ENCODE measurements at places on chromosomes 13 and 19. TPM values are rescaled to one million over a fixed set of nuclear protein-coding genes. Genes with fewer than 3 reads are reported as not detected.

DNA sequence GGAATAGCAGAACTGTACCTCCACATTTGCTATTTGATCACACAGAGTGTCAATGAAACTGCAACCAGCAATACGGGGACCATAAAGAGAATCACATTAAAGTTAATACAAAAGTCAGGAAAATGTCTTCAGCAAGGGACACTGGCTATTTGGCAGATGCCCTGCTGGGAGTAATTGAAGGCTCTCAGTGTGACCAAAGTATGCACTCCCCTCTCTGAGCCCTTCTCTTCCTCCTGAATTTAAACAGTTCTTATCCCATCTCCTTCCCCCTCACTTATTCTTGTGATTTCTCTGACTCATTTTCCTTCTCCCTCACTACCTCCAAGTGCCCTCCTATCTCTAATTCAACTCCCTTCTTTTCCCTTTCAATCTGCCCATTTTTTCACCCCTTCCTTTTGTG is 117.7 kb downstream of the ENOX1 start:
- no peaks in the 10 kb centered on the region for H3K27me3 ChIP-seq
- H3K36me3 ChIP-seq: no peaks in the 10 kb centered on the region

DNA sequence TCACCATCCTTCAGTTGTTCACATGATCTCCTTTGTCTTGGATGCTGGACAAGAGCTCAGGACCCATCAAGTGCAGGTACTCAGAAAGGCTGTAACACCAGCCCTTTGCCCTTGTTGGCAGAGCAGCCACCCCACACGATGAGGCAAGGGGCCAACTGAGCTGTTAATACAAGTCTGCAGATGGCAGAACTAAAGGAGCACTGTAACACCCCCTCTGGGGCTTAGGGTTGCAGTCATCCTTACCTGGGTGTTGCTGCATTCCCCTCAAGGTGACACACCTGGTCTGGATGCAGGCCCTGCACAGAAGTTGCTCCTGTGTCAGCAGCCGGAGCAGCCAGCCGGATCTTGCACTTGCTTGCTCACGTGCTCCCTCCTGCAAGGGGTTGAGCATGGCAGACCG is 52.0 kb downstream of the STARD13 start:
- H3K36me3 ChIP-seq: peaks cover 6% of the 10 kb centered on the region
- no peak for DNase-seq
- H3K27ac ChIP-seq: peak overlapping the region; percentile 26
- H3K4me1 ChIP-seq: peaks cover 74% of the 10 kb centered on the region
- no peak overlapping the region for H3K4me3 ChIP-seq

Gene ZNF564
- 9.5 TPM for total RNA-seq

Gene KCNN4
- total RNA-seq: 6.7 TPM

Gene SELENOV
- total RNA-seq: not detected

Gene DACT3
- total RNA-seq: 52.3 TPM

DNA sequence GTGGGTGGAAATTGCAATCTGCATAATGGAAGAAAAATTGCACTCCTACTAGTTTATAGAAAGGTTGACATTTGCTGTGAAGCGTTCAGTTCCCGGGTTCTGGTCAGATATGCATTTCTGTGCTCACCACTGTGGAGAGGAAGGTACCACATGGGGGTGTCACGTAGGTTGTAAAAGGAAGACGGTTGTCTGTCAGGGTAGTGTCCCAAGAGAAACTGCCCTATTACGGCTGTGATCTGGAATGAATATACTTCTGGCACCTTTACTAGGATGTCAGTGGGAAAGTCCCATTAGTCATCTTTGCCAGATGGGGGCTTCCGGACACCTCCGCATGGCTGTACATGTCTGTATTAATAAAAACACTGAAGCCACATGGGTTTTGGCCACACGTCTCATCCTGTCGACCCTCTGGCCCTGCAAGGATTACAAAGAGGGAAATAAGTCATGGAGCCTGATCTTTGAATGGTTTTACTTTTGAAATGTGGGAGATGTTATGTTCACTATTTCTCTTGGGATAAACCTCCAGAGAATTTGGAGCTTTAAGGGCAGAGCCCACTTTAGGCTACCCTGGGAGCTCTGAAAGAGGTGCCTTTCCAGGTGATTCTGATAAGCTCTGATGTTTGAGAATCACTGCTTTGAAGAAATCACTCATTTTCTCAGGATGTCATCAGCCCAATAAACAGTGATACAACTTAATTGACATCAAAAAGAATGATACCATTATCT is 133.9 kb downstream of the AKAP11 start:
- no peaks in the 10 kb centered on the region for H3K4me1 ChIP-seq
- no peaks in the 10 kb centered on the region for H3K27me3 ChIP-seq
- no peak for DNase-seq

DNA sequence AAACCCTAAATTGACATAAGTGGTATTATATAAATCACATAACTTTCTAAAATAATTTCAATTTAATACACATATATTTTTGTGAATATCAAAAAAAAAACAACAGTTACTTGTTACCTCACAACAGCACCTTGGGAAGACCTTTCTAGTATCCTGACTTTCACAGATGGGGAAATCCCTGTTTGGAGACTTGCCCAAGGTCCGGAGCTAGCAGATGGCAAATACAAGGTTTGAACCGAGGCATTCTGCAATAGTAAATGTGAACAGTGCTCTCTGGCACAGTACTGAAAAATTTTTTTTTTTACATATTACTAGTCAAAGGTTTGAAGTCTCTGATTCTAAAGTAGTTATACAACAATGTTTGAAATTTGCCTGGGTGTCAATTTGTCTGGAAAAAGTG is 104.5 kb downstream of the SUCLA2 start:
- H3K27me3 ChIP-seq: no peaks in the 10 kb centered on the region
- H3K36me3 ChIP-seq: no peaks in the 10 kb centered on the region
- H3K4me1 ChIP-seq: no peaks in the 10 kb centered on the region
- DNase-seq: no peak

Gene CEACAM3
- total RNA-seq: not detected

- H3K4me3 ChIP-seq: no peak overlapping the region
- H3K27ac ChIP-seq: no peak overlapping the region
- H3K27me3 ChIP-seq: no peaks in the 10 kb centered on the region
- no peaks in the 10 kb centered on the region for H3K4me1 ChIP-seq
- peaks cover 52% of the 10 kb centered on the region for H3K36me3 ChIP-seq
- peak; percentile 83 for DNase-seq
Measured at GRCh38 chr13:36872621-36873020, 47.4 kb downstream of the SMAD9 start.

Gene HSH2D
- 0.75 TPM for total RNA-seq

Gene CLN5
- total RNA-seq: 26.2 TPM

DNA sequence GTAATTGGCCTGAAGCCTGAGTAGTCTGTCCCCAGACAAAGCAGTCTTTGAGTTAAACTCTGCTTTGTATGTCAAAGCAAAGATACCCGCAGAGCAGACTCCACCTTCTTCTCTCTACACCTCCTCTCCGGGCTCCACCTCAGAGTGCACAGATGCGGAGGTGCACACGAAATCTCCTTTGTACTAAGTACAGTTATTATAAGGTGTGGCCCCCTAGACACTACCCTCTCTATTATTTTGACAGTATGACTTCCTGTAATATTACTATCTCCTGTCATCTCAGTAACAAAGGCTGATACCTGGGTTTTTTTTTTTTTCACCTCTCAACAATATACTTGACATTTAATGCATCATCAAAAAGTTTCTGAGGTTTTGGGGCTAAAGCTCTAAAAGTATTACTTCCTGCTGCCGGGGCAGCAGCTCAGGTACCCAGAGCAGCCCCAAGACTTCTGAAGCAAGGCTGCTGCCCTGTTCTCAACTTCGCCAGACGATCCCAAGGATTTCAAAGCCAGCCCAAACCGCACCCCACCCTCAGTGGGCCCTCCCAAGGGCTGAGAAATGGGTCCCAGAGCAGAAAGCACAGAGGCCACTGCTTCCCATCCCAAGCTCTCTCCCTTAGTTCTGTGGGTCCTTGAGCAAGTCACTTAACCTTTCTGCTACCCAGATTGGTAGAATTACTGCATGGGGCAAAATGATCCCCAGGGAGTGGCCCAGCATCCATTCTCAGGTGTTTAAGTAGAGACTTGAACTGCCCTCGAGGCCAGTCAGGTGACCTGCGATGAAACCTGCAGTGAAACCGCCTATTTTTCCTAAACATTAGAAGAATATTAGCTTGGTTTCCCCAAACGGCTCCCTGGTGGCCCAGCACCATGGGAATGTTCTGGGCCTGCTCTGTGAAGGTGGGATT is 180.6 kb downstream of the FOXO1 start:
- no peaks in the 10 kb centered on the region for H3K27me3 ChIP-seq
- no peak for DNase-seq
- H3K27ac ChIP-seq: no peak overlapping the region
- H3K4me1 ChIP-seq: peaks cover 4% of the 10 kb centered on the region
- H3K36me3 ChIP-seq: no peaks in the 10 kb centered on the region

DNA sequence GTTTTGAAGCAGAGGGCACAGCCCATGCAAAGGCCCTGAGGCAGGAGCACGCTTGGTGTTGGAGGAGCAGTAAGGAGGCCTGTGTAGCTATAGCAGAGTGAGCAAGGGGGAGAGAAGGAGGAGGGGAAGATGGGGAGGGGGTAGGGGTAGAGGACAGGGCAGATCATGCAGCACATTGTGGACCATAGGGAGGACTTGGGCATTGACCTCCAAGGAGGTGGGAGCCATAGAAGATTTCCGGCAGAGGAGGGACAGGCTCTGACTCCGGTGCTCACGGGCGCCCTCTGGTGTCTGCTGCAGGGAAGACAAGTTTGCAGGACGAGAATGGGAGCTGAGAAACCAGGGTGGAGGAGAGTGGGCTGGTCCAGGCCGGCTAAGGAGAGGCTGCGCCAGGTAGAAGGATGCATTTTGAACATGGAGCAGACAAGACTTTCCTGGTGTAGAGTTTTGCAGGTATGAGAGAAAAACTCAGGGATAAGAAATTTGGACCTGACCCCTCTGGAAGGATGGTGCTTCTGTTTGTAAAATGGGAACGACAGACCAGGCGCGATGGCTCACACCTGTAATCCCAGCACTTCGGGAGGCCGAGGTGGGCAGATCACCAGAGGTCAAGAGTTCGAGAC is 13.7 kb upstream of the CREB3L3 start:
- DNase-seq: no peak
- H3K4me1 ChIP-seq: peaks cover 9% of the 10 kb centered on the region
- peaks cover 16% of the 10 kb centered on the region for H3K27me3 ChIP-seq
- no peak overlapping the region for H3K4me3 ChIP-seq

DNA sequence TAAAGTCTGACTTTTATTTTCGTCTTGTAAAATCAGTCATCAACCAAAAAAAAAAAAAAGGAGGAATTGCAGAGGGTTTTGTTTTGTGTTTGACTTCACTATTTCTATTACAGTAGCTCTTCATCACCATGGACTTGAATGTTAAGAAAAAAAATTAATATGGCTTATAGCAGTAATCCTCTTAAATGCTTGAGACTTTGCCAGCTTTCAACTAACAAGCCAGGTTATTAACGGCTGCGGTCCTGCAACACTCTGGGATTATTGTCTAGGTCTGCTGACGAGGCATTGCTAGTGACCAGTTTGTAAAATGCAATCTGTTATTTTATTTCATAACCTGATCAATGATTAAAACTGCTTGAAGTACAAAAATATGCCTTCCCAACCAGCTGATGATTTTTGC is 647.2 kb upstream of the KLHL1 start:
- H3K4me3 ChIP-seq: no peak overlapping the region
- H3K27ac ChIP-seq: no peak overlapping the region
- no peaks in the 10 kb centered on the region for H3K27me3 ChIP-seq
- H3K36me3 ChIP-seq: no peaks in the 10 kb centered on the region

- no peaks in the 10 kb centered on the region for H3K36me3 ChIP-seq
- no peak overlapping the region for H3K27ac ChIP-seq
- H3K27me3 ChIP-seq: no peaks in the 10 kb centered on the region
- H3K4me3 ChIP-seq: no peak overlapping the region
- DNase-seq: no peak
Measured at GRCh38 chr13:80884056-80884785, 543.3 kb upstream of the SPRY2 start.

- peaks cover 88% of the 10 kb centered on the region for H3K4me1 ChIP-seq
- H3K27ac ChIP-seq: no peak overlapping the region
- DNase-seq: no peak
- H3K27me3 ChIP-seq: no peaks in the 10 kb centered on the region
- peaks cover 8% of the 10 kb centered on the region for H3K36me3 ChIP-seq
Measured at GRCh38 chr19:5024282-5024681, 55.4 kb downstream of the KDM4B start.

Gene F10
- 15.0 TPM for total RNA-seq

Gene IGLON5
- total RNA-seq: 0.17 TPM

- H3K27ac ChIP-seq: no peak overlapping the region
- no peak for DNase-seq
- no peaks in the 10 kb centered on the region for H3K36me3 ChIP-seq
- no peaks in the 10 kb centered on the region for H3K27me3 ChIP-seq
- H3K4me3 ChIP-seq: no peak overlapping the region
- H3K4me1 ChIP-seq: no peaks in the 10 kb centered on the region
Measured at GRCh38 chr13:67645874-67646467, 415.8 kb upstream of the PCDH9 start.

DNA sequence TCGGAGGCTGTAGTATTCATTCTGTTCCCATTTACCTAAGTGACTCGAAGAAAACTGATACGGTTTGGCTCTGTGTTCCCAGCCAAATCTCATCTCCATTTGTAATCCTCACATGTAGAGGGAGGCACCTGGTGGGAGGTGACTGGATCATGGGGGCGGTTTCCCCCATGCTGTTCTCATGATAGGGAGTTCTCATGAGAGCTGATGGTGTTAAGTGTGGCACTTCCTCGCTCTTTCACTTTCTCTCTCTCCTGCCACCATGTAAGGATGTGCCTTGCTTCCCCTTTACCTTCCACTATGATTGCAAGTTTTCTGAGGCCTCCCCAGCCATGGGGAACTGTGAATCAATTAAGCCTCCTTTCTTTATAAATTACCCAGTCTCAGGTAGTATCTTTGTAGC is 23.5 kb downstream of the SLAIN1 start:
- no peaks in the 10 kb centered on the region for H3K4me1 ChIP-seq
- no peaks in the 10 kb centered on the region for H3K27me3 ChIP-seq
- peaks cover 11% of the 10 kb centered on the region for H3K36me3 ChIP-seq

Gene SOX1
- total RNA-seq: not detected

DNA sequence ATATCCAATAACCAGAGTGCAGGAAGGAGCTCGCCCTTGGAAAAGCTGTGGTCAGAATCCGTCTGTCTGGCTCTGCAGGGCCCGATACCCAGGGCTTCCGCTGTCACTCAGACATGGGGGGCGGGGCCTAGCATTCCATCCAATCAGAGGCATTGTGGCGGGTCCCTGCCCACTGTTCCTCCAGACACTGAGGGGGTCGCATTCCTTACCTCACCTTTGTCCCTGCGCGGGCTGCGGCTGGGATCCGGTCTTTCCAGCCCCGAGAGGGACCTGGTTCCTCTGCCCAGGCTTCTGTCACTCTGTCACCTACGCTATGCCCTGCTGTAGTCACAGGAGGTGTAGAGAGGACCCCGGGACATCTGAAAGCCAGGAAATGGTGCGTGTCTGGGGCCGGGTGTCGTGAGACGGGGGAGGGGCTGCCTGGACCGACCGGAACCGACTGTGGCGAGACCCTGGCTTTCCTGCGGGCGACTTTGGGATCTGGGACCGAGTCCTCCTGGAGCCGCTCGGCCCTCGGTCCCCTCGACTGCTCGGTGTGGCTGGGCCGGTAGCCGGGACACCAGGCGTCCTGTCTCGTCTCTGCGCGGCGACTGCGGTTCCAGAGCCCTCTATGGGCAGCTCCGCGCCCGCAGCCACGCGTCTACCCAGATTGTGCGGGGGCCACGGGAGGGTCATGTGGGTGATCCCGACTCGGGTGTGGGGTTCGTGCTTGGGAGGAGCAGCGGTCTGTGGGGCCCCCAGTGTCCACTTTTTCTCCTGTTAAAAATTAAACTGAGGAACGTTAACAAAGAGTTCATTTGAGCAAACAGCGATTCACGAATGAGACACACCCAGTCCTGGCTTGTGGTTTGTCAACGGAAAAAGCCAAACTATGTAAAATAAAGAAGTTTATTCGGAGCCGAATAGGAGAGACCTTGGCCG is at the start of gene ZNF69:
ZNF69 (plus strand) TSS at position 172 of the 921 bp plus-strand sequence; CDS start at position 314, 142 bp downstream.
- peak; percentile 95 for DNase-seq
- peak within 1 kb of the TSS; percentile 77 for H3K27ac ChIP-seq
- H3K36me3 ChIP-seq: no peaks in the 10 kb centered on the region
- H3K4me3 ChIP-seq: peak within 1 kb of the TSS; percentile 73
- H3K27me3 ChIP-seq: no peaks in the 10 kb centered on the region
